ENCODE measurements at places on chromosomes 2 and 18.

GRCh38 chr2:6352906-6353515 lies 512.7 kb downstream of the CMPK2 start:
- DNase-seq, result peak; percentile 50

DNA sequence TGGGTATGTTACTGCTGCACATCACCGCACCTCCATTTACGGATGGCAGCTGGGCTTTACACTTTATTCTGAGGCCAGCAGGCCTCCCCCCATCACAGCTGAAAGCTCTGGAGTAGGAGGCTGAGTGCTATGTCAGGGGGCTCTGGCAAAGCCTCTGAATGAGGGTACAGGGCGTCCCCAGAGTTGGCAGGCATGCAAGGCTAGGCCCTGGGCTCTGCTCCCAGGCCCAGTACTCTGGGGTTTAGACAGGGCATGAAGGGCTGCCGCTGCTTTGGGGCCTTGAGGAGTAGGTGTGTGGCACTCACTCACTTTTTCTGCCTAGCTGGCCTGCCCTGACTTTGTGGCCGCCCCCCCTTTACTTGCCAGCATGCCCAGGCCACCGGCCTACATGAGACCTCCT lies 90.8 kb downstream of the WDSUB1 start:
- DNase-seq, result no peak

GRCh38 chr18:5142131-5142530 lies 54.9 kb downstream of the AKAIN1 start:
- DNase-seq, result no peak

DNA sequence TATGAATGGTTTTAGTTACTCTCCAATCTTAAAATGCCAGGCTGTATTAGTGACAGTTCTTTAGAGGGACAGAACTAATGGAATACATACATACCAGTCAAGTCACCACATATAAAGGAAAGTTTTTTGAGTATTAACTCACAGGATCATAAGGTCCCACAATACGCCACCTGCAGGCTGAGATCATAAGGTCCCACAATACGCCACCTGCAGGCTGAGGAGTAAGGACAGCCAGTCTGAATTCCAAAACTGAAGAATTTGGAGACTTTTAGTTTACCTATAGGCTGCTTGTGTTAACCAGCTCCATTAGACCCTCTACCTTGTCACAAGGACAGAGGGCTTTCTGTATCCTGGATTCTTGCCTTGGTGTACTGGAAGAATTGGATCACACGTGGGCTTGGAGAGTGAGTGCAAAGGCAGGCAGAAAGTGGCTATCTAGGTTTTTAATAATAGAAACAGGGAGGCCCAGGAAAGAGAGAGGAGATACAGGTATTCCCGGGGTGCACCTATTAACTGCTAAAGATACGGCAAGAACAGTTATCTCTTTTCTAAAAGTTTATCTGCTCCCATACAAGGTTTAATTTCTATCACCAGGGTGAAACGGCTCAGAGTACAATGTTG lies 234.9 kb upstream of the CYRIA start:
- no peak for DNase-seq

- no peak for DNase-seq
These were observed 1348.0 kb upstream of the TMEFF2 start for GRCh38 chr2:193542762-193543161.

DNA sequence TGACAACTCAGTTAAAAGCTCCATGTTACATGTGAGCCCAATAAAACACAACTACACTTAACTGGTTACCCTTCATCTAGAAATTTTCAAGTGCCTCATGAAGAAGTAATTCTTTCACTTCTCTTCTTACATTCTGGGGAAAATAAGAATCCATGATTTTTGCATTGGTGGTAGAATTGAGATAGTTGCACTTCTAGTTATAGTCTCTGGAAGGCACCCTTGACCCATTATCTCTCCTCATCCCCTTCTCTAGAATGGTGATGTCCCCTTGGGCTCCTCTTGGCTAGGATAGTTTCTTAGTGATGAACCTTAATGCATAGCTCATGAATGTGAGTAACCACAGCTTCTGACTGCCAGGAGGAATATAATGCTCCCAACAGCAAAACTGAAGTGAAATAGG lies 3.6 kb downstream of the LGALSL start:
- DNase-seq, result no peak

DNA sequence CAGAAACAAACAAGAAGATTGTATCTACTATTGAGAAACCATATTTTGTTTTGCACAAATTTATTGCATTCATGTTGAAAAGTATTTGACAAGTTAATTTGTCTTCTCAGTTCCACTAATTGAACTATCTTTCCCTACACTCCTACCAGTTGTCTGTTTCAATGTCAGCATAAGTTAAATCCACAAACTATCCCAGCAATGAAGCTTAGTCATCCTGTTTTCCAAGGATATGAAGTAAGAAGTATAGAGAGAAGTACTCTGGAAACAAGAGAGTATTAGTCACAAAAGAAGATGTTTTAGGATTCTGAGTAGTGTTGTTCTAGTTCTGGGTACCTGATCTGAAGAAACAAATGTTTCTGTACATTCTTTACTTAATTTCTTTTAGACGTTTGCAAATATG lies 261.6 kb upstream of the ZNF804A start:
- DNase-seq, result no peak

- no peak for DNase-seq
These were observed 32.7 kb upstream of the ASPRV1 start for GRCh38 chr2:69994166-69994565.

Data from T1000 (cell line).